ENCODE measurements at places on chromosomes 16 and 17. TPM values are rescaled to one million over a fixed set of nuclear protein-coding genes. Genes with fewer than 3 reads are reported as not detected.

The CD300LG gene
- not detected for total RNA-seq

The ABCC11 gene
- total RNA-seq = not detected

DNA sequence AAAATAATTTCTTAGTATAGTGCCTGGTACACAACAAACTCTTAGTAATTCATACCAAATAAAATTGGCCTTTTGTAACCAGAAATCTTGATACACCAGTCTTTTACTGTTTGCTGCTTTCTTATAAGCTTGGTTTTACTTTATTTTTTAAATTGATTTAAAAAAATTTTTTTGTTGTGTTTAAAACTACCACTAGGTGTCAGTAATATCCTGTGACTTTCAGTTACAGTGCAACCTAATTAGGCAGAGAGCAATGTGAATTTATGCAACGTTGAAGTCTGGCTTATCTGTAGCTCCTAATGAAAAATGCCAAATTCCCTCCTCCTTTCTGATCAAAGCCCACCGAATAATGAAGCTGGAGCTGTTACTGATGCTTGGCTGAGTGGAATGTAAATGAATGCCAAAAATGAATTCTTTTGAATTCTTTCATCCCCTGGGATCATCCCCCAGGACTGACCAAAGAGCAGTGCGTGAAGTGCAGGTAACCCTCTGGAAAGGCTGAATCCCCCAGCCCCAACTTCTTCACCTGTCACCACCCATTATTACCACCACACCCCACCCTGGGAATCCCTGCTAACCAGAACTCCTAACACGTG is 3.8 kb downstream of the ERCC4 start:
- H3K27ac ChIP-seq = no peak overlapping the region
- DNase-seq = peak; percentile 57
- no peak overlapping the region for H3K4me3 ChIP-seq
- H3K4me1 ChIP-seq = peaks cover 16% of the 10 kb centered on the region

DNA sequence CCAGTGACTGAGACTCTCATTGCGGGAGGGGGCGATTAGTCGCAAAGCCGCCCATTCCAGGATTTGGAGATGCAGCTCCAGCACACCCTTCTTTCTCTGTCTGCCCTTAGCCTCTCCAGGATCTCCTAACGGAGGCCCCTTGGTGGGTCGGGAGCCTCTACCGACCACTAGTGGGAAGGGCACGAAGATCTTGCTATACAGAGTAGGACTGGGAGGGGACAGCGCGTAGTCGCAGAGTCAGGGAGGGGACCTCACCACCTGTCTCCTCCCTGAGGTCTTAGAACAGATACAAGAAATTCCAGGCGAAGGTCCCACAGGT is 588 bp upstream of the SMTNL2 start:
- no peak for DNase-seq
- H3K4me1 ChIP-seq = no peaks in the 10 kb centered on the region
- no peak overlapping the region for H3K27ac ChIP-seq
- H3K36me3 ChIP-seq = no peaks in the 10 kb centered on the region
- no peak overlapping the region for H3K4me3 ChIP-seq

DNA sequence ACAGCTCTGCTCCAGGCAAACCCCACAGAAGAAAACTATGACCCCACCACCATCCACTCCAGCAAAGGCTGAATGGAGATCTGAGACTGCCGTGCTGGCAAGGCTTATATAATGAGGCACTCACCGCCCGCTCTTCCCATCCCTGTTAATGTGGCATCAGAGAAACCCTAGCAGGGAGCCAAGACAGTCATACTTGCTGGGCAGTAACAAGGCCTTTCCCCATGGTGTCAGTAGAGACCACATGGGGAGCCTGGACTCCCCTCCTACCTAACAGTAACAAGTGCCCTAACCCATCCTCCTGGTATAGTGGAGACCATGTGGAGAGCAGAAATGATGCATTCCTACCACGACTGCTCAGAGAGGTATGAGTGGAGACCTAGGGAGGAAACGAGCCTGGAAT is 235.2 kb downstream of the C16orf78 start:
- no peak overlapping the region for H3K27ac ChIP-seq
- H3K27me3 ChIP-seq = no peaks in the 10 kb centered on the region
- no peak for DNase-seq
- H3K36me3 ChIP-seq = no peaks in the 10 kb centered on the region
- H3K4me3 ChIP-seq = no peak overlapping the region
- H3K4me1 ChIP-seq = no peaks in the 10 kb centered on the region

DNA sequence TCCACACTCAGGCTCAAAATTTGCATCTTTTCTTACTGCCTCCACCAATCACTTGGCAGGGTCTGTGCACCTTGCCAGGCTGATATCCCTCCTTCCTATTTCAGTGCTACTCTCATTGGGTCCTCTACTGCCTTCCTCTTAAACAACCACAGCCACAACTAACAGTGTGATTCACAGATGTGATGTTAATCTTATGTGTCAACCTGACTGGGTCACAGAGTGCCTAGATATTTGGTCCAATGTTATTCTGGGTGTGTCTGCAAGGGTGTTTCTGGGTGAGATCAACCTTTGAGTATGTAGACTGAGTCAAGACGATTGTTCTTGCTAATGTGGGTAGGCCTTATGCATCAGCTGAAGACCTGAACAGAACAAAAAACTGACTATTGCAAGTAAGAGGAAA is 51.3 kb upstream of the IRX6 start:
- no peaks in the 10 kb centered on the region for H3K4me1 ChIP-seq
- H3K4me3 ChIP-seq = no peak overlapping the region
- no peaks in the 10 kb centered on the region for H3K36me3 ChIP-seq
- H3K27me3 ChIP-seq = no peaks in the 10 kb centered on the region

GRCh38 chr17:83008526-83008925 is 70.9 kb upstream of the METRNL start:
- DNase-seq = no peak
- H3K4me1 ChIP-seq = no peaks in the 10 kb centered on the region
- H3K4me3 ChIP-seq = no peak overlapping the region
- no peaks in the 10 kb centered on the region for H3K27me3 ChIP-seq
- H3K36me3 ChIP-seq = peaks cover 21% of the 10 kb centered on the region

Measured in naive thymus-derived CD4-positive, alpha-beta T cell (primary cell).